ENCODE measurements at places on chromosomes 5 and 9.

- no peak for DNase-seq
Measured at GRCh38 chr5:43425983-43426382, 13.8 kb upstream of the CCL28 start.

- no peak for DNase-seq
Measured at GRCh38 chr5:52880541-52880940, 92.8 kb downstream of the ITGA1 start.

DNA sequence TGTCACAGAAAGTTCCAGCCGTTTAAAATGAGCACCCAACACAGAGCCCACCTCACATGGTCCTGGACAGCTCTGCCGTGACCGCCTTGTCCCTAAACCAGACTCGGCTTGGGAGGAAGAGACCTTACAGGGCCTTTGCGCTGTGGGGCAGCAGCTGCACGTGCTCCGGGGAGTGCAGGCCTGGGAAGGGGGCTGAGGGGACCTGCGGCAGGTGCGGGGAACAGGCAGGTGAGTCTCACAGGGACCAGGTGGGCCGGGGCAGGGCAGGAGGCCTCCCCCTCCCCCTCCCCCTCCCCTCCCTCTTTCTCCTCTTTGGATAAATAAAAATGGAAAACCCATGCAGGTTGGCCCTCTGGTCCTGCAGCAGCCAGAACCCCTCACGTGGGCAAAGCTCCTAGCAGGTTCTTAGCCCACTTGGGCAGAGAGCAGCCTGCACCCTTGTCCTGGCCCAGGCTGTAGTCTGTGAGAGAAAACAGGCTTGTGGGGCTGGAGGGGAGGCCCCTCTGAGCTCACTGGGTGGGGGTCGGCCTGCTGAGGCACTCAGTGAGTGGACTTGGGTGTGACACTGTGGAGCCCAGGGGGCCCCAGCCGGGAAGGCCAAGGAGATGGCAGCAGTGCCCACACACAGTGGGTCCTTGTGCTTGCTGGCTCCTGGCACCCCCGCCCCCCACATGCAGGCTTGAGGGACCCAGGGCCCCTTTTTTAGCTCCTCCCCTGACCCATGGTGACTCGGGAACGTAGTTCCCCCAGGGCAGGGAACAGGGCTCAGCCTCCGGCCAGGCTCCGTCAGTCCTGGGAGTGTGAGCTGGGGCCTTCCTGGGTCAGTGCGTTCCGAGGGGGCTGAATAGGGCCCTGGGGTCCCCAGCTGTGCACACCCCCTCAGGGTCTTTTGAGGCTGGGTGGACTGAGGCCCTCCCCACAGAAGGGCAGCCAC lies 40.0 kb upstream of the CACNA1B start:
- no peak for DNase-seq

GRCh38 chr9:128372784-128373183 lies 1.6 kb downstream of the URM1 start:
- no peak for DNase-seq

DNA sequence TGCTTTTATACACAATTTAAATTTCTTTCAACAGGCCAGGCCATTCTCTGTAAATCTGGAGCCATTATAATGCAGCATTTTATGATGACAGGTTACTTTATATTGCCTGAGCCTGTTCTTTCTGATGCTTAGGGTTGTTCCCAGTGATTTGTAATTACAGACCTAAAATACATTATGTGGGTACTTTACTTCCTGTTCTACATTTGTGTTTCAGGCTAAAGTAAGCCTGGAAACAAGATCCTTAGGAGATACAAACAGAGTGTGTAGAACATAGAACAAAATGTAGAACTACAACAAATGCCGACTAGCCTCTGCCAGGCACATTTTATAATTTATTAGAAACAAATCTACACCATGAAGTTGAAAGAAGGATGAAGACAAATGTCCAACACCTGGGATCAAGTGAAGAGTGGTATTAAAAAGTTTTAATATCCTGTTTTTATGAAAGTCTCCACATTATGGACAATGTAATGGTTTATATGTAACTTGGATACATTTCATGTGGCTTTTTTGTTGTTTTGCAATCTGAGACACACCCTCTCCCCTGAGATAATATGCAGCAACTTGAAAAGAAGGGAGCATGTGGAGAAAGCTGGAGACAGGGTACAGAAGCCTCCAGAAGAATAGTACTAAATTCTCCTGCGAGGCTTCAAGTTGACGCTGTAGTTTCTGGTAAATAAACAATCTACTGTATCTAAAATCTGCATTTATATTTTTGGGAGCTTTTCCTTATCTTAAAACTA lies 46.9 kb downstream of the VCAN start:
- no peak for DNase-seq
